ENCODE measurements at places on chromosomes 7 and 10. TPM values are rescaled to one million over a fixed set of nuclear protein-coding genes. Genes with fewer than 3 reads are reported as not detected.

Gene CCDC201
- total RNA-seq, result not detected

Gene ANXA8
- total RNA-seq, result 30.7 TPM

Gene GPR26
- total RNA-seq, result not detected

Gene PIK3AP1
- 0.84 TPM for total RNA-seq

Gene C7orf57
- total RNA-seq, result 0.35 TPM

Gene PNLIPRP3
- total RNA-seq, result 0.04 TPM
